Activated T-helper 1 cell treated with anti-CD3 and anti-CD28 coated beads, Interleukin-2, amount 50 U/mL, for 16 hours (primary cell): ENCODE measurements at places on chromosomes 5 and 9.
A peak's percentile ranks its signal among the peaks of the same experiment; 100 is the strongest.

DNA sequence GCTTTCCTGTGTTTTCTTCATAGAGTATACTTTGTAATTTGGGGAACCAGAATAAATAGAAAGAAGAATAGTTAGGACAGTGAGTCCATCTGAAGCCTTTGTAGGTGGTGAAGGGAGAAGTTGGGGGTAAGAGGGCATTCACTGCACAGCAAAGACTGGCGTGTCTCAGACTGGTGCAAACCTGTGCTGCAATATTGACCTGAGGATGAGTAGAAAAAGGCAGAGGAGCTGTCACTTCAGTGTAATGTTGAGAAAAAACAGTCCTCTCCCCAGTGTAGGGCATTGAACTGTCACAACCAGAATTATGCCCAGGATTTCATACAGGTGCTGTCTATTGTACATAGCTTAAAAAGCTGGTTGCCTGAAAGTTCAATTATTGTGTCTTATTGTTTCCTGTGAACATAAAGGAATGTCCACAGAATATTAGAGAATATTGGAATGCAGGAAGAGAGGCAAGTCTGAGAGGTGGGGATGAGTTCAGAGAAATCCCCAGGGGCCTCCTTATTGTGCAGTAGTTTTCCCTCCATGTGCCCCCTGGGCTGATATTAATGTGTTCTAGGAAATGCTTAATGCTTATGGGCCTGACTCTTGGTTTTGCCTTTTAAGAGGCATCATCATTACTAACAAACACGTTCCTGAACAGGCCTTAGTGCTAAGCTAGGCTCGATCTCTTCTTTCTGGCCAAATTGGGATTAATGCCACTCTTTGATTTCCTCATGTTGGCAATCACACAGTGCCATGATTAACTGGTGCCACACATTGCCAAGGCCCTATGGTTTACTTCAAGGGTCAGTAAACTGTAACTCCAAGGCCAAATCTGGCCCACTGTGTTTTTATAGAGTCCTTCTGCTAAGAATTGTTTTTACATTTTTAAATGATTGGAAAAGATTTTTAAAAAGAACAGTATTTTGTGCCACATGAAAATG, 34.0 kb downstream of the DAPK1 start:
- no peak for DNase-seq

GRCh38 chr5:172396220-172396619, 58.1 kb downstream of the SH3PXD2B start:
- no peak for DNase-seq

DNA sequence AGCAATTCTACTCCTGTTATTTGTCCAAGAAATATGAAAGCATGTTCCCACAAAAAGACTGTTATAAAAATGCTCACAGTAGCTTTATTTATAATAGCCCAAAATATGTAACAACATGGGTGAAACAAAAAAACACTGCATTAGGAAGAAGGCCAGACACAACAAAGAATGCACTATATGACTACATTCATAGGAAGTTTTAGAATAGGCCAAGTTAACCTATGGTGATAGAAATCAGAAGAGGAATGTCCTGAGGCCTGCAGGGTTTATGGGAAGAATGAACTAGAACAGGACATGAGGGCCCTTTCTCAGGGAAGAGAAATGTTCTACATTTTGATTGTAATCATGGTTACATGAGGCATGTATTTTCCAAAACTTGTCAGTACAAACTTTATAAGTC, 24.7 kb upstream of the TAS2R1 start:
- no peak for DNase-seq

DNA sequence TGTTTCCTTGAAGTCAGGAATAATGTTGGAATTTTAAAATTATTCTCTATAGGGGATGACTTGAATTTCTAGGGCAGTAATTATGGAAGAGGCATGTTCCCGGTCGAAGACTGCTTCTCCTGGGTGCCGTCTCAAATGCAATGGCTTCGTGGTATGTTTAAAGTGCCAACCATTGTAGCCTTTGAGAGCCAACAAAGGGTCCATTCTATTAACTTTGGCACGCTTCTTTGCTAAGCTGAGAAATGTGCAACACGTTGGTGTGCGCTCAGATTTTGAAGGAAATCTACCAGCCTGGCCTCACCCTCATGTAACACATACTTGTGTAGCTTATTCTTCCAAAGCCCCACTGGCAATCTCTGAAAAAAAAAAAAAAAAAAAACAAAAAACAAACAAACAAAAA, 221.2 kb upstream of the ANKH start:
- DNase-seq = no peak

DNA sequence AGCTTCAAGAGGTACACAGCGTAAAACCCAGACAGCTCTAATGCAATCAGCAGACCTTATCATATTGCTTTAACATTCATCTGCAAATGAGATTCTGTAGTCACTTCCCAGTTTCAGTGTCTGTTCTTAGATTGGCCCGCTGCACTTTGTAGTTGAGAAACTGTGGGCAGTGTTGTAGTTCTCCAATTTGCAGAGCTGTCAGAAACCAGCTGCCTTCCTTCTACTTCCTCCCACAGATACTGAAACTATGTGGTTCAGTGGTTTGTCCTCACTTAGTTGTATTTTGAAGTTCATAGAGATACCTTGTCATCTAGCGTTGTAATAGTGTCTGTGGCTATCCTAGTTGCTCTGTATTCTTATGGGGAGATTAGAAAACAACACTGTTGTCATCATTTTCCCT, 39.6 kb upstream of the TRIM36 start:
- DNase-seq = no peak

GRCh38 chr9:129131300-129132145, 20.3 kb downstream of the PTPA start:
- peak; percentile 68 for DNase-seq

DNA sequence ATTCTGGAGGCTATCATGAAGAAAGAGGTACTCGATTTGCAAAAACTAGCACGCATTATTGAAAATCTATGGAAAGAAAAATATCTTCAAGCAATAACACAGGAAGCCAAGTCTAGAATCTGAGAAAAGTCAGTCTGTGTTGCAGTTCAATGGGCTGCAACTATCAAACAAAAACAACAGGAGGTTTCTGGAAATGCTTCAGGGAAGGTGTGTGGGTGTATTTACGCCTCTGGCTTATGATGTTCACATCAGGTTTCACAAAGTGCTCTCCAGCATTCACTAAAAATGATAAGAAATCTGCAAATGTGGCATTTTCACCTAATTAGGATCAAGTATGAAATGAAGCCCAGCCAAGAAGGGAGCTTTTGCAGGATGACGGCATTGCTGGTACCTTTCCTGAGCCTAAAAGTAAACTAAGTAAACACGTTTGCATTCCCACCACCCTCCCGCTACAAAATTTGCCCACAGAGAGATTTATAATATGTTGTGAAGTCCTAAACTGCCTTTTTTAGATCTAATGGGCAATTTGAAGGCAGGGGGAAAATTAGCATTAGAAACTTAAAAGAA, 146.4 kb downstream of the GABRB2 start:
- DNase-seq = no peak

DNA sequence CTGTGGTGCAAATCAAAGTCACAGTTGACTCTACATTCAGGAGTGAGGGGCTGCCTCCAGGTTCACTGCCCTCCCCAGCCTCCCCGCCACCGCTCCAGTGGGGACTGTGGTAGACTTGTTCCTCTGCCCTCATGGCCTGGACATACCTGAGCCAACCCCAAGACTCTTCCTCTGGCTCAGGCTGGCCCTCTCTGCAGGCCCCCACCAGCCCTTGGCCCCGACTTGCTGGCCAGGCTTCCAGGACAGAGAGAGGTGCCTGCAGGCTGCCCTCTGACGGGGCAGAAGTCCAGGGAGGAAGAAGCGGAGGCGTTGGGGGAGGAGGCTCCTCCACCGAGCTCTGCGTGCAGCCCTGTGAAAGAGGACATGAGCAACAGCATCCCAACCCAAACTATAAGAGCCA, 2.8 kb upstream of the SARDH start:
- DNase-seq = no peak

GRCh38 chr5:82265047-82265446, 13.1 kb downstream of the RPS23 start:
- DNase-seq = no peak

GRCh38 chr9:98357921-98358535, 102.6 kb upstream of the TBC1D2 start:
- no peak for DNase-seq

DNA sequence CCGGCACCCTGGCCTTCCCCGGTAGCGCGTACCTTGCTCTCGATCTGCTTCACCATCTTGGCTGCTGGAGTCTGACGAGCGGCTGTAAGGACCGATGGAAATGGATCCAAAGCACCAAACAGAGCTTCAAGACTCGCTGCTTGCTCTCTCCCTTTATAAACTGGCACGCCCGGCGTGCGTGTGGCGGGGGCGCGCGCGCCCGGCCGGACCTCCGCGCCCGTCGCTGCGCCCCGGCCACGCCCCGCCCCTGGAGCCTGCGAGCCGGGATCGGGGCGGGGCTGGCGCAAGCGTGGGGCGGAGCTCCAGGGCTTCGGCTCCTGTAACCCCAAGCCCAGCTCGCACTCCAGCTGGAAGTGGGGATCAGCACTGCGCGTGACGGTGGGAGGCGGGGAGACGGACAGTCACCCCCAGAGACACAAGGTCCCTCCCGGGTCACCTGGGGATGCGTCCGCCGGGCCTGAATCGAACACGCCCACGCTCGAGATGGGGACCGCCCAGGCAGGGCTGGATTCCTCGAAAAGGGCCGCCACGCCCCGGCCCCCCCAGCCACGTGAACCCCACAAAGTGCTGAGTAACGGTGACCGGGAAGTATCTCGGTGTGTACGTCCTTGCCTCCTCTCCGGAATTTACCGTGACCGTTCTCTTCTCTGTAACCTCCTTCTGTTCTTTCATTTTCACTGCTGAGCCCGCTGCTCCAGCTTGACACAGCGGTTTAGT, at the start of gene TXN:
Gene TXN (minus strand): TSS at position 128 of the 717 bp plus-strand sequence. CDS start 72 bp downstream, at position 56.
- peak; percentile 54 for DNase-seq

DNA sequence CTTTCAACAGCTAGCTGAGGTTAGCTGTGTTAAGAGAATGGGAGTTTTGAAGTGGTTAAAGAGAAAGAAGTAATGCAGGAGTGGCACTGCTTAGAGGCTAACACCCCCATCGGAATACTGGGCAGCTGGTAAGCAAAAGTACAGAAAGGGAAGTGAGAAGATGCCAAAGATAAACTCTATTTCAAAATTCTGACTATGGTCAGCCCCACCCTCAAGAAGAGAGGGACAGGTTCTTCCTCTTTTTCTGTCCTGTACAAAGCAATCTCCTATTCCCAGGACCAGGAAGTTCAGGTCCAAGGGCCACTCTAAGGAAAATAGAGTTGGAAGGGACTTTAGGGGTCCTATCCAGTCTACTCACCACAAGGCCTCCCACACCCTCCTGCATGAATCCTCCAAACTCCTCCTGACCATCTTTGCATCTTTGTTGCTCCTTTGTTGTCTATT, 45.9 kb upstream of the JAK2 start:
- DNase-seq = no peak

DNA sequence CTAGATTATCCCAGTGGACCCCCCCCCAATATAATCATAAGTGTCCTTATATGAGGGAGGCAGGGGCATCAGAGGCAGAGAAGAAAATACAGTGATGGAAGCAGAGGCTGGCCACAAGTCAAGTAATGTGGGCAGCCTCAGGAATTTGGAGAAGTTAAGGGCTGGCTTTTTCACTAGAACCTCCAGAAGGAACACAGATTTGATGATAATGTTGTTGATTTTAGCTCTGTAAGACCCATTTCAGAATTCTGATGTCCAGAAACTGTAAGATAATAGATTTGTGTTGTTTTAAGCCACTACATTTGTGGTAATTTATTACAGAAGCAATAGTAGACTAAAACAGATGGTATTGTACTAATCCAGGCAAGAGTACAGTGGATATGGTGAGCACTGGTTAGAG, 36.3 kb upstream of the LRRTM2 start:
- DNase-seq = no peak

DNA sequence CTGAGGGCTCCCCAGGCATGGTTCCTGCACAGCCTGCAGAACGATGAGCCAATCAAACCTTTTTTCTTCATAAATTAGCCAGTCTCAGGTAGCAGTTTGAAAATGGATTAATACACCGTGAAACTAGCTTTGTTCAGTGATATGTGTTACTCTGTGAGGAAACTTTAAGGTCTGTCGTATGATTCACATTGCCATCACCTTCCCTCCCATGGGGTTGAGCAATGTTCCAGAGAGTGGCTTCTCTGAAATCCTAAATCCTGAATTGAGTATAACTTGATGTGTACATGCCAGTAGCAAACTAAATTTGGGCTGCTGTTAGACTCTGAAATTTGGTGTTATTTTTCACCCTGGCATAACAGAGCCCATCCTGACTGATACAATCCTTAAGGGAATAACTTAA, 866.4 kb upstream of the C9orf72 start:
- DNase-seq = no peak

DNA sequence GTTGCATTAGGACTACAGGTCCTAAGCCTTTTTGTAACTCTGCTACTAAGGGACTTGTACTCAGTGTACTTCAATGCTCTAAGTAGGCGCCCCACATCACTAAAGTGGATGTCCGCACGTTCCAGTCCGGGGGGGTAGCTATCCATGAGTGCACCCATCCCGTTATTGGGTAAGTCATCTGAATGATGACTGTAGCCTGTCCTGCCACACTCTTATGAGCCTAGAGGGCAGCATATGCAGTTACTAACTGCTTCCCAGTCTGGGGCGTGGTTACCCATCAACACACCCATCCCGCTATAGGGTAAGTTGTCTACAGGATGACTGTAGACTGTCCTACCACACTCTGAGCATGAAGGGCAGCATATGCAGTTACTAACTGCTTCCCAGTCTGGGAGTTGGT, 1053.9 kb downstream of the PTPRD start:
- no peak for DNase-seq

- no peak for DNase-seq
These were observed 132.9 kb downstream of the FBN2 start for GRCh38 chr5:128405159-128405558.

DNA sequence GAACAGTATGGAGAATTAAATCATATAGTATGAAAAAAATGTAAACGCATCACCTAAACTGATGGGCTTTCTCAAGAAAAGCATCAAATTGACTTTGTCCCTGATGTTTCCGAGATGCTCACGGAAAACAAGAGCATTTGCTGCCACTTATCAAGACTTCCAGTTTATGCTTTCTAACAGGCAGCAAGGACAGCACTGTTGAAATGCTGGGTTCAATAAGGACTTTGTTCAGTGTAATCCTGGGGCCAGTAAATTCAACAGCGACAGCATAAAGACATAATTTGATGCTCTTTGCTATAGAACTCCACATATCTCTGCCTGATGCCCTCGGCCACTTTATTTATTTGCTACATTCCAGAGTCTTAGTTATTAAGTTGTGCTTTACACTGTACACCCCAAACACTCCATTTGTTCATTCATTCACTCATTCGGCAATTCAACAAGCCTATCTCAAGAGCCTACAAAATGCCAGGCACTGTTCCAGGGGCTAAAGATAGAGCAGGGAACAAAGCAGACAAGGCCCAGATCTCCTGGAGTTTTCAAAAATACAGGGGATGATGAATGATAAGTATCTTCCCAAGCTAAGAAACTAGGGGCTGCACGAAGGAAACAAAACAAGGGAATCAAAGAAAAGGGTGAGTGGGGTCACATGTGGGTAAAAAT, 294.6 kb downstream of the ZNF608 start:
- DNase-seq = no peak

- DNase-seq = no peak
These were observed 350.4 kb downstream of the OSTF1 start for GRCh38 chr9:75438716-75439115.

- no peak for DNase-seq
These were observed 12.2 kb upstream of the SLC22A4 start for GRCh38 chr5:132281856-132282614.

GRCh38 chr5:57442080-57442839, 40.4 kb downstream of the ACTBL2 start:
- DNase-seq = no peak
